ENCODE measurements at places on chromosomes 11 and 22. TPM values are rescaled to one million over a fixed set of nuclear protein-coding genes. Genes with fewer than 3 reads are reported as not detected.

The TIGD3 gene
- total RNA-seq, result 1.1 TPM

The MRGPRF gene
- not detected for total RNA-seq

The APOL5 gene
- not detected for total RNA-seq

The MS4A7 gene
- not detected for total RNA-seq

The USH1C gene
- total RNA-seq, result not detected

The WT1 gene
- total RNA-seq, result not detected

The TMEM86A gene
- total RNA-seq, result 0.98 TPM

The KCNQ1OT1 gene
- 0.44 TPM for total RNA-seq

The ACTN3 gene
- not detected for total RNA-seq

DNA sequence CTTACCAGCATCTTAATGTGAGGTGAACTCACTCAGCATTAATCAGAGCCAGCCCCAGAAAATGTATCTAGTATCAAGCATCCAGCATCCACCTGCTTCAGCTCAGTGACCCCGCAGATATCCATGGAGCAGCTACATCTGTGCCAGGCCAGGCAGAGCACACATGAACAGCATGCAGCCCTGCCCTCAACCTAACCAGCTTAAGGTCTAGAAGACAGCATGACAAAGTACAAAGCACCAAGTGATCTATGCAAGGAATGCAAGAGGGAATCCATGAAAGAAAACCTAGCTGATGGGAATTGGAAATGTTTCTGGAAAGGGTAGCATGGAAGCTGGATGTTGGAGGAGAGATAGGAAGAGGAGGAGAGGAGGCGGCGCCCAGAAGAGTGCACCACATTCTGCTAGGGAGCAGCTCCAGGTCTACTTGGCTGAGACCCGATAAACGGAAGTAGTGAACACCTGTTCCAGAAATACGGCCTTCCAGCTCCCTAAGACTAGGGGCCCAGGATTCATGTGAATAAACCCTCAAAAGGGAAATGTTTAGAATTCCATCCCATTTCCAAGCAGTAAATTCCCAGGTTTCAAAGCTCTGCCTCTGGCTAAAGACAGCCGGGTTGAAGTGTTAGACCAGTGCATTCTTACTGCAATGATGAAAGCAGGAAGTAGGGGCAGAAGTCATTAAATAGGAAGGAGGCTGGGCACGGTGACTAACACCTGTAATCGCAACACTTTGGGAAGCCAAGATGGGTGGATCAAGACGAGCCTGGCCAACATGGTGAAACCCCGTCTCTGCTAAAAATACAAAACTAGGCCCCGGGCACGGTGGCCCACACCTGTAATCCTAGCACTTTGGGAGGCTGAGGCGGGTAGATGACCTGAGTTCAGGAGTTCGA, 23.5 kb upstream of the L3MBTL2 start:
- no peaks in the 10 kb centered on the region for H3K4me1 ChIP-seq
- H3K27ac ChIP-seq, result no peak overlapping the region
- no peaks in the 10 kb centered on the region for H3K27me3 ChIP-seq
- H3K4me3 ChIP-seq, result no peak overlapping the region
- peaks cover 29% of the 10 kb centered on the region for H3K36me3 ChIP-seq

- peaks cover 5% of the 10 kb centered on the region for H3K27me3 ChIP-seq
- H3K4me1 ChIP-seq, result peaks cover 32% of the 10 kb centered on the region
- DNase-seq, result no peak
- H3K36me3 ChIP-seq, result peaks cover 5% of the 10 kb centered on the region
Observed at GRCh38 chr11:95702526-95702925, 87.1 kb downstream of the FAM76B start.

DNA sequence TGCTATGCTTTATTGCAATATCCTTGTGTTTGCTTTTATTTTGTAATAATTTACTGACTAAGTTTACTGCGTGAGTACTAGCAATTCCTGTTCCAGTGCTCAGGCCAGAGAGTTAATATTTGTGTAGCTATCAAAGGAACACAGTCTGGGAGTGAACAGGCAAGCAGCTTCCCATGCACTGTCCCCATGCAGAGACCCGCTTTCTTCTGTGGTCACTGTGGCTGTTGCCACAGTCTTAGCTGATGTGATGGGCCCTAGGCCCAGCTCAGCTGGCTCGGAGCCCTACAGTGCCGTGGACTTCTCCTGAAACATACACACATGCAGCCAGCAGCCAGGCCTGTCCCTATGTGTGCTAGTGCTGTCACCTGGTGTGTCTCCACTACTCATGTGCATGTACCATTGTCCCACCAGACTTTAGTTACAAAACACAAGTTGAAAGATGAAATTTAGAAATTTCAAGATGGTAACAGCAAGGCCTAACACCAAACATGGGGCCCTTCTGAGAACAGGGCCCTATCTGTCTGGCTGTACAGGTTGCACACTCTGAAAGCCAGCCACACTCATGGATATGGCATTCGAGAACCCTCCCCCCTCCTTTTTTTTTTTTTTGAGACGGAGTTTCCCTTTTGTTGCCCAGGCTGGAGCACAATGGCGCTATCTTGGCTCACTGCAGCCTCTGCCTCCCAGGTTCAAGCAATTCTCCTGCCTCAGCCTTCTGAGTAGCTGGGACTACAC, 12.3 kb upstream of the SCUBE2 start:
- H3K27ac ChIP-seq, result no peak overlapping the region
- no peaks in the 10 kb centered on the region for H3K36me3 ChIP-seq
- DNase-seq, result no peak
- H3K4me3 ChIP-seq, result no peak overlapping the region

DNA sequence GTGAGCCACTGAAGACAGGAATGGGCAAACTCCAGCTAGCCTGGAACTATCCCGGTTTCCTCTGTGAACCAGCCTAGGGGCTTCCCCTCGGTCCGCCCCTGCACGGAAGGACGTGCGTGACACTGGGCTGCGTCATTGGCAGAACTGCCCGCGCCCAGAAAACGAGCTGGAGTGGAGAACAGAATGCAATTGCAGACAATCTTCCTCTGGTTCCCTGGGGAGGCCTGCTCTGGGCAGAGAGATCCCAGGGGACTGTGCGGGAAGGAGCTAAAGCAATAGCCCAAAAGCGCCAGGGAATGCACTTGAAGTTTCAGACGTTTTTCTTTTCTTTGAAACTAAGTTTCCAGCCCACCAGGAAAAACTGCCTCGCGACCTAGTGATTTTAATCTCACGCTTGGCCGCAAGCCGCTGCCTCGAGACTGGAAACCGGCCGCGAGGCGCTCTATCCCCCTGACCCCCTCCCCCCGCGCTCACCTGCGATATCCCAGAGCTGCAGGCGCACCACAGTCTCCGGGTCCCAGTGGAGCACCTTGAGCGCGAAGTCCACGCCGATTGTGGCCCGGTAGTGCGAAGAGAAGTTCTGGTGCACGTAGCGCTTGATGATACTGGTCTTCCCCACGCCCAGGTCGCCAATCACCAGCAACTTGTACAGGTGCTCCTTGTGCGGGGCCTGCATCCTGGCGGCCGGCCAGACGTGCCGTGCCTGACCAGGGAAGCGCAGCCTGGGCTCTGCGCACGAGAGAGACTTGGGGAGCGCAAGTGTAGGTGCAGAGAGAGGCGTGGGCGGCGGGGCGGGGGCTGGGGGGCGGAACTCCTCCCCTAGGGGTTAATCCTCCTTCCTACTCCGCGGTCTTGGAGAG, at the start of gene RAB38:
Gene RAB38, minus strand, starts transcription at position 735 of the 860 bp plus-strand sequence. Its CDS starts 59 bp downstream, at position 676.
- H3K4me3 ChIP-seq, result peak within 1 kb of the TSS; percentile 73
- peak within 1 kb of the TSS; percentile 56 for H3K27ac ChIP-seq
- DNase-seq, result peak; percentile 70
- H3K36me3 ChIP-seq, result peaks cover 2% of the 10 kb centered on the region
- peaks cover 13% of the 10 kb centered on the region for H3K27me3 ChIP-seq
- peaks cover 46% of the 10 kb centered on the region for H3K4me1 ChIP-seq

DNA sequence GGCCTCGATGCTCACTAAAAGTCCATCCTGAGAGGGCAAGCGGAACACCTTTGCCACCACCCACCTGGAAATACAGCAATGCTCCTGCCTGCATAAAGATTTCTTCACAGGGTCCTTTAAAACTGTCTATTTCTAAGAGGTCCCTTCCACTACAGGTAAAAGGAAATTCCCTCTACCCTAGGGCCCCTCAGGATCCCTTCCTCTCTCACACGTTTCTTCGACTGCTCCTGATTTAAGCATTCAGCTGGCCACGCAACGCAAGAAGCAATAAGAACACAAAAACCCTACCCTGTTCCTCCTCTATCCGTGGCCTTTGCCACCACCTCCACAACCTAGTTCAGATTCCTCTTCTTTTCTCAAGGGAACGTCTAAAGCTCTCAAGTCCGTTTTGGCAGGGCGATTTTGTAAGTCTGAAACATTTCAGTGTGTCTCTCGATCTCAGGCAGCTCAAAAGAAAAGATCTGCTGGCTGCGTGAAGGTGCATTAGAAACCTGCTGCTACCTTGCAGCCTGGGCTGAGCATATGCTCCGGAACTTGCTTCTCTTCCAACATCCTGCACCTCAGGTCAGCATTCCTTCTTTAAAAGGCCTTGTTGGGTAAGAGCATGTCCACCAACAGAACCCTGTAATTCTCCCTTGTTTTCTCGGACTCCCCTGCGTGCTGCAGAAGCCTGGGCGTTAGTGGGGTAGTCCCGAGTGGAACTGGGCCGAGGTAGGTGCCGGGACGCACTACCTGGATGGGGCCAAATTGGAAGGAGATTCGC, 1.6 kb downstream of the LGR4 start:
- peaks cover 66% of the 10 kb centered on the region for H3K27me3 ChIP-seq
- H3K36me3 ChIP-seq, result peaks cover 3% of the 10 kb centered on the region
- peak overlapping the region; percentile 44 for H3K4me3 ChIP-seq
- no peak for DNase-seq

DNA sequence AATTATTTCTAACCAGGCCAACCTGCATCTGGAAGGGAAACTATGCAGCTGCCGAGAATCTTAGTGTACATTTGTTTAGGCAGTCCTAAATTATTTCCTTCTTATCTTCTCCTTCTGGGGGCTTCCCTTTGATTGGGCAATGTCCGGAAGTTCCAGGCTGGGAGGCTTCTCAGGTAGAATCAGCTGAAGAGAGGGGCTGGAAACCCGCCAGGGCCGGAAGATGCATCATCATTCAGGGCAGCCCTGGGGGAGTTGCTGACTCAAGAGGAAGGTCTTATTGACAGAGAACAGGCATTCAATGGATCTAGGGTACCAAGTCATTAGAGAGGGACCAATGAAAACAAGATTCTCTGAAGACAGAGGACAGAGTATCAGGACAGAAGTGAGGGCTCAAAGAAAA, 150.7 kb downstream of the BLID start:
- H3K4me1 ChIP-seq, result no peaks in the 10 kb centered on the region
- H3K4me3 ChIP-seq, result no peak overlapping the region

GRCh38 chr11:22521226-22521625, 104.4 kb downstream of the FANCF start:
- H3K4me3 ChIP-seq, result no peak overlapping the region
- H3K27ac ChIP-seq, result no peak overlapping the region
- DNase-seq, result no peak
- H3K27me3 ChIP-seq, result no peaks in the 10 kb centered on the region
- H3K36me3 ChIP-seq, result no peaks in the 10 kb centered on the region
- no peaks in the 10 kb centered on the region for H3K4me1 ChIP-seq

DNA sequence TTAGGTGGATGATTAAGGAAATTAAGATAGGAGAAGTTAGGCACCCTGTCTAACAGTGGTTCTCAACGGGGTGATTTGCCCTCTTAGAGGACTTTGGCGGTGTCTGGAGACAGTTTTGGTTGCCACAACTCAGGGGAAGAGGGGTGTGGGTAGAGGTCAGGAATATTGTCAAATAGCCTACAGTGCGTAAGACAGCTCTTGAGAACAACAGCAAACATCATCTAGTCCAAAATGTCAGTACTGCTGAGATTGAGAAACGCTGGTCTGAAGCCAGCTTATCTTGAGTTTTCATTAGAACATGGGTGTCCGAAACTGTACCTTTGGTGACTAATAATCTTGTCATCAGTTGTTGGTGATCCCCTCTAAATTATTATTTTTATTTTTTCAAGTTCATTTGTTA, 38.4 kb downstream of the CECR2 start:
- no peaks in the 10 kb centered on the region for H3K4me1 ChIP-seq
- DNase-seq, result no peak
- peaks cover 4% of the 10 kb centered on the region for H3K27me3 ChIP-seq
- no peak overlapping the region for H3K27ac ChIP-seq

Measured in activated CD8-positive, alpha-beta memory T cell treated with anti-CD3 and anti-CD28 coated beads, Interleukin-2, amount 10 ng/mL, durations not matched to agents 7 days and 5 days (primary cell).